ENCODE measurements at places on chromosomes 4 and X.

DNA sequence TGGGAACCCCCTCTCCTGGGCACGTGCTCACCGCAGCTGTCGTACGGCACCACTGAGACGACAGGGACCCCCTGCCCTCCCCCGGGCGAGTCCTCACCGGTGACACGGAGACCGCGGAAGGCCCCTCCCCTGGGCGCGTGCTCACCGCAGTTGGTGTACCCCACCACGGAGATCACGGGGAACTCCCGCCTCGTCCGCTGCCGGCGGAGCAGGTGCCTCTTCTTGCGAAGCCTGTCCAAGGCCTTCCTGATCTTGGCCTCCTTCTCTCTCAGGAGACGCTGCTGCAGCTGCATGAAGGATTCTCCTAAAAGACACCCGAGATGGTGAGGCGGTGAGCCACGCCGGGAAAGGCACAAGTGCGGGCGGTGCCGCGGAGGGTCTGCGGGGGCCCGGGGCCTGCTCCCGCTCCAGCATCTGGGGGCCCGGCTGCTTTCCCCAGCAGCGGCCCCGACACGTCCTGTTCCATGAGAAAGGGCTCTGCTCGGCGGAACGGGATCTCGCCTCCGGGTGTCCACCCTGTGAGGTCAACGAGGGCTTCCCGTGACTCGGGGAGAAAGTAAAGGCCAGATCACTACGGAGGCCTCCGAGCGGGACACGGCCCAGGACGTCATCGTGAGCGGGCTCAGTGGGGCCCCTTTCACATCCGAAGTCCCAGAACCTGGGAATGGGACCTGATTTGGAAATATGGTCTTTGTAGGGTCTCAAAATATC, 5.8 kb downstream of the GTPBP6 start:
- DNase-seq, result no peak

- no peak for DNase-seq
Measured at GRCh38 chr4:20576861-20577260, 123.4 kb upstream of the PACRGL start.

DNA sequence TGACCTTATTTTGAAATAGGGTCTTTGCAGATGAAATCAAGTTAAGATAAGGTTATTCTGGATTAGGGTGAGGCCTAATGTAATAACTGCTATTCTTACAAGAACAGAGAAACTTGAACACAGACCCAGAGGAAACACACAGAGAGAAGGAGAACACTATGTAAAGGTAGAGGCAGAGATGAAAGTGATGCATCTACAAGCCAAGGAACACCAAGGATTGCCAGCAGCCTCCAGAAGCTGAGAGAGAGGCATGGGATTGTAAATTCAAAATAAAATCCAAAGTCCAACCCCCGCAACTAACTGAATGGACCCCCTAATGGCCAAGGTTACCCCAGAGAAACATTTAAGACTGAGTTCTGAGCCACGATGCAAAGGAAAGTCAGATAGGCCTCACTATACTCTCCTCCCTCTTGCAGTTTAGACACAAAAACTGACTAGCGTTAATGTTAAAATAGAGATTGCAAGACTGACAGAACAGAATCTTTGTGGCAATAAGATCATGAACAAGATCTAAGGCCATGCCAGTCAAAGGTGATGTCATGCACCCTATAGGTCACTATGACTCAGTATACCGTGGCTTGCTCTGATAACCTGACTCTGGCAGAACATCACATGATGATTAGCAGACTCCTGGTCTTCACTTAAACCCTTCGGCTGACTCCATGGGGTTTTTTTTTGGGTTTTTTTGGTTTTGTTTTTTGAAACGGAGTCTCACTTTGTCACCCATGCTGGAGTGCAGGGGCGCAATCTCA, 42.9 kb downstream of the DDX60L start:
- no peak for DNase-seq

GRCh38 chr4:21011106-21011505, 310.8 kb downstream of the PACRGL start:
- no peak for DNase-seq

DNA sequence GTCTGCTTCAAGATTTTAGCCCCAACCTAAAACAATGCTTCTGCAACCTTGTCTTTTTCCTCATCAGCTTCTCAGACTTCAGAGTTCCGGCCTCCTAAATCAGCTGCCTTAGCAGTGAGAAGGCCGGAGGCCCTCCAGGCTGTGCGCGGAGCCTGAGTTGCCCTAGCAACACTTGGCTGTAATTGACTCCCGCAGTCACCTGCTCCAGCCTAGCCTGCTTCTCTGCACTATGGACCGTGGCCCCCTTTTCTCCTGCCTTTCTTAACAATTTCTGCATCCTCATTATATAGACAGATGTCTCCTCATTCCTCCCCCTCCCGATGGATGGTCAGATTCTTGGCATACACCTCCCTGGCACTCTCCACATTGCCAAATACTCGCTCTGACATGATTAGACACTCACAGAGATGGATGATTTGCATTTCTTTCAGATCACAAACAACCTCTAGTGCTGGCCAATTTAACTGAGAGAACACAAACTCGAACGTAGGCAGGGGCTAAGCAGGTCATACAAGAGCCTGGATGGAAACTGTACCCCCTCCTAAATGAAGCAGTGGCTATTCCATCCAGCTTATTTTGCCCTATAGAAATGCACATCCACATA, 9.5 kb upstream of the HUWE1 start:
- peak; percentile 67 for DNase-seq

GRCh38 chrX:134671294-134671693, 13.0 kb upstream of the PLAC1 start:
- DNase-seq, result no peak

- DNase-seq, result no peak
Measured at GRCh38 chr4:159577241-159577640, 474.4 kb downstream of the RAPGEF2 start.

DNA sequence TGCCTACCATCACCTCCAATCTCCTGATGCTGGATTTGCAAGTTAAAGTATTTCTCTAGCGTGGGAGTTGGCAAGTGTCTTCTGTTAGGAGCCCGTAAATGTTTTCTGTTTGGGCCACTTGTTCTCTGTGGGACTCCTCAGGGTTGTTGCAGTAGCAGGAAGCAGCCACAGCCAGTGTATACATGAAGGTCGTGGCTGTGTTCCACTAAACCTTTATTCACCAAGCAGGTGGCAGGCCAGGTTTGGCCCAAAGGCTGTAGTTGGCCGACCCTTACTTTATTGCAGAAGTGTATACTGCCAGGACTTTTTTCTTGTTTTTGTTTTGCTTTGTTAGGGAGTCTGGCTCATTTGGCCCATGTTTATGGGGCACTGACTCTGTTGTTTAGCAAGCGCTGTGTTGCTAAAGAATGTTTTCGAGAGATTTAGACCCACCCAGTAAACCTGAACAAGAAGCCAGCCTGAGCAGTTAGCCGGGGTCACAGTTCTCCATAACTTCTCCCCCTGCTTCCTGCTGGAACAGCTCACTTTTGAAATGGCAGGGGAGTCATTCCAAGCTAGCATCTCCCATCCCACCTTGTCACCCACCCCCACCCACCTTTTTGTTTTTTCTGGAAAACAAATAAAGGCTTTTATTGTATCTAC, 58.8 kb downstream of the SHROOM2 start:
- DNase-seq, result no peak

DNA sequence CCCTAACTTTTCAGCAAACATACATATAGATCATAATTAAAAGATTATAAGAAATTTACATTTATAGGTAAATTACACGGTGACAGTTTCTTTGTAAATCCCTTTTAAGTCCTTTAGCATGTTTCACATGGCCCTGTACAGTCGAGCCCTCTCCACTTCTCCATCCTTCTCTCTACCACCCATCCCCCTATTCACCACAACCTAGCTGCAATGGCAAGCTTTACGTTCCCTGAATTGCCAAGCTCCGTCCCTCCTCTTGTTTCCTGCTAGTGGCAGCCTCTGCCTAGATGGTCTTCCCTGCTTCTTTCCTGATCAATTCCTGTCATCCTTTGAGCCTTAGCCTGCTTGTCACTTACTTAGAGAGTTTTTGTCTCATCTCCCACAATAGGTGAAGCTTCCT, 116.2 kb downstream of the TMA16 start:
- no peak for DNase-seq

DNA sequence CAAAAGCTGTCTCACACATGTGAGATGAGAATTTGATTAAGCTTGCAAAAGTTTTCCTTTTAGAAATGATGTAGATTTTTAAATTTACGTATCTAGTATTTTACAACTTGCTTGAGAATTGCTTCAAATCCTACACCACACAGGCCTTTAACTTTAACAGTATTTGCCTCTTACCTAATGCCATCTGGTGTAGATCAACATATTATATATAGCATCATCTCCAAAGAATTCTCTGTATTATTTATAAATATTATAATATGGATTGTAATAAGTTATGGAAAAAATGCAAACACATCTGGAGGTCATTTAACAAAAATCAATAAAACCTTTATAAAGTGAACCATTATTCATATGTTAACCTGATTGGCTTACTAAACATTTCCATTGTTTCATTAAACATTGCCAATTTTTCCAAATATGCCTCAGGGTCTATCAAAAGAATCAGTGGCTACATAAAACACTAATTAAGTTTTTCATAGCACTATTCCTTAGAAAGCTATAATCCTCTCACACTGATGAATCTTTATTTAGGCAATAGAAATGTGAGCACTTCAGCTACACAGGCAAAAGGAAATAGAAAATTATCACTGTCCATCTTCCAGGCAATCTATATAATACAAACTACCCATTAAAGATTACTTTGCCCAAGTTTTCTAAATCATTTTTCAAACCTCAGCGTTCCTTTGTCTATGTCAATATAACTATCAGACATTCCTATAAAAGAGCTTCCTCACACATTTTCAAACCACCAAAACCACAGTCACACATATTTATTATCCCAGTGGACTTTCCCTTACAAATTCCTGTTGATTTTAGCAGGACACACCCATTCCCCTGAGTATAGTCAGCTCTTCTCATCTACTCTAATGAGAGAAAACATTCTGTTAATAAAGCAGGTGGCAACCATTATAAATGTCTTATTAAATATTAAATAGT, 83.5 kb upstream of the INTU start:
- DNase-seq, result no peak

DNA sequence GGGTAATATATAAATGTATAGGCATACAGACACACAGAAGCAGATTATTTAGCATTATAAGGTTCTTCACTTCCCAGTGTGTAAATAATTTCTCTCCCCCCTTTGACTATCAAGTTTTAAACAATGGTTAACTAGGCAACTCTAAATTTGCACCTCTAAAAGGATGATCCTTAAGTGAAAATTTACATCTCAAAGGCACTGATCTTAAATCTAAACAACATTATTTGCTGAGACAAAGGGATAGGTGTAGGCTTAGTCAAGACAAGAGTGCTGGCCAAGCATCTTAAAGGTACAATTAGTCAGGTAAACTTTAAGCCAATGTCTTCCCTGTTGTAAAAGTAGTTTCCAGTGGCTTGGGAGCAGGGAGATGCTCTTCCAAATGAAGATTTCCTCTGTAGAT, 33.0 kb downstream of the NLRP2B start:
- DNase-seq, result no peak

GRCh38 chrX:155998761-155999510, 1.4 kb downstream of the IL9R start:
- no peak for DNase-seq

DNA sequence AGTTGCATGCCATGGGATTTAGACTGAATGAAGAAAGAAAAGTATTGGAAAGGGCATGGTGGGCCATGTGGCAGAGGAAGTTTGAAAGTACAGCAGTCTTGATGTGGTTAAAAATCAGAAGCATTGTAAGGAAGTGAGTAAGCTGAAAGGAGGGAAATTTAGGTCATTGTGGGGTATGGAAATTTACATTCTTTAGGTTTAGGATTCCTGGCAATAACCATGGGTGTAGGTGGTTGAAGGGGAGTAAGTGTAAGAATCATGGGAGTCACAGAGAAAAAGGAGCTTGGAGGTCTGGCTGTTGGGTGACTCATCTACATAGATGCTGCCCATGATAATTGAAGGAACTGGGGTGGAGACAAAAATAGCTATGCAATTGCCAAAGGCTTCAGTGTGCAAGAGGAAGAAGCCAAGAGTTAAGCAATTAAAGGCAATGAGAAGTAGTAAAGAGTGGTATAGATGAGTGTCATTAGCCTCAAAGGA, 243.8 kb upstream of the LDB2 start:
- DNase-seq, result no peak

DNA sequence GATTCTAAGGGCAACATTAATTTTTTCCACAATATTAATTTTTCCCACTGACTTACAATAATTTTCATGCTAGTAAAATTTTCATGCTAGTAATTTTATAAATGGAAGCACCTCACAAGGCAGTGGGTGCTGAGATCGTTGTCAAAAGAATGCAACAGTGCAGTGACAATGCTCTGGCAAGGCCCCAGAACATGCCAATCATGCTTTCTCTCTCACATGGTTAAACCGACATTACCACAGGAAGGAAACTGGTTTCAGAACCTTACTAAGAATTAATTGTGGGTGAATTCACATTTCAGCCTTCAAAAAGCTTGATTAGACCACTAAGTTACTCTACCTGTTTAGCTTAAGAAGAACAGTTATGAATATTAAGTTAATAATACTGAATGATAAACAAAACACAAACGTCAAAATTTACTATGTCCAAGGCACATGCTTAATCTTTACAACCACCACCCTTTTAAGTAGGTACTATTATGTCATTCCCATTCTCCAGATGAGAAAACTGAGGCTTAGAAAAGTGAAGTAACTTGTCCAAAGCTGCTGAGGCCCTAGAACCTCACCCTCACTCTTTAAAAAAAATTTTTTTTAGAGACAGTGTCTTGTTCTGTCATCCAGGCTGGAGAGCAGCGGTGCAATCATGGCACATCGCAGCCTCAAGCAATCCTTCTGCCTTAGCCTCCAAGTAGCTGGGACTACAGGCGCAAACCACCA, 10.0 kb upstream of the OPHN1 start:
- no peak for DNase-seq

- no peak for DNase-seq
Measured at GRCh38 chrX:99973572-99974226, 436.4 kb downstream of the PCDH19 start.

DNA sequence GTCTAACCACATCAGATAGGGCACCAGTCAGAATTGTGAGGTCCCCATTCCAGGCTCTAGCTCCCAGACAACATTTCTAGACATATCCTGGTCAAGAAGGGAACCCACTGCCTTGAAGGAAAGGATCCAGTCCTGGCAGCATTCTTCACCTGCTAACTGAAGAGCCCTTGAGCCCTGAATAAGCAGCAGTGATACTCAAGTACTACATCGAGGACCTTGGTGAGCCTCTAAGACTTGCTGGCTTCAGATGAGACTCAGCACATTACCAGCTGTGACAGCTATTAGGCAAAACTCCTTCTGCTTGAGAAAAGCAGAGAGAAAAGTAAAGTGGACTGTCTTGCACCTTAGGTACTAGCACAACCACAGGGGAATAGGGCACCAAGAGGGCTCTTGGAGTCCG, 205.8 kb upstream of the F9 start:
- no peak for DNase-seq

GRCh38 chrX:46686003-46686645, 72.8 kb downstream of the SLC9A7 start:
- DNase-seq, result no peak

DNA sequence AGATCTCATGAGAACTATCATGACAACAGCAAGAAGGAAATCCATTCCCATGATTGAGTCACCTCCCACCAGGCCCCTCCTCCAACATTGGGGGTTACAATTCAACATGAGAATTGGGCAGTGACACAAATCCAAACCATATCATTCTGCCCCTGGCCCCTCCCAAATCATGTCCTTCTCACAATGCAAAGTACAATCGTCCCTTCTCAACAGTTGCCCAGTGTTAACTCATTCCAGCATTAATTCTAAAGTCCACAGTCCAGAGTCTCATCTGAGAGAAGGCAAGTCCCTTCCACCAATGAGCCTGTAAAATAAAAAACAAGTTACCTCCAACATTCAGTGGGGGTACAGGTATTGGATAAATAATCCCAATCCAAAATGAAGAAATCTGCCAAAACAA, 14.9 kb upstream of the CLDN34 start:
- DNase-seq, result no peak

GRCh38 chrX:109347632-109348031, 134.3 kb downstream of the GUCY2F start:
- DNase-seq, result no peak

Data from NCI-H1105 (cell line).